ENCODE measurements at places on chromosomes 12 and 14. TPM values are rescaled to one million over a fixed set of nuclear protein-coding genes. Genes with fewer than 3 reads are reported as not detected.

LIN7A gene
- 0.48 TPM for total RNA-seq

ACOT6 gene
- total RNA-seq, result not detected

SYCP3 gene
- 0.50 TPM for total RNA-seq

IFNG-AS1 gene
- total RNA-seq, result not detected
